ENCODE measurements at places on chromosomes 5 and 9. TPM values are rescaled to one million over a fixed set of nuclear protein-coding genes. Genes with fewer than 3 reads are reported as not detected.

DNA sequence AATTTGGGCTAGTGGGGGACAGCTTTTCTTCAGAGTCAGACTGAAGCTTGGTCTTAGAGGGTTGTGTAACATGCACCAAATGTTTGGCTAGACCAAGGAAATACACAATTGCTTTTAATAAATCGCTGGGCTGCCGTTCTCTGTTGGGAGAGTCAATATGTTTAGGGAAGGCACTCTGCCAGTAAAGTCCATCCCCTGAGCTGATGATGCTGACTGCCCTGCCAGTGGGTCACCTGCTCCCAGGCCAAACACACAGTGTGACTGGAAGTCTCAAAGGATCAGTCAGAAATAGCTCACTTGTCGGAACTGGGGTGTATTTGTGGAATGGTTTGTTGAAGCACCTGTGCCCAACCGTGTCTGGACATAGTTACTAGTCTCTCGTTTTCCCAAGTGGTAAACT lies 17.9 kb upstream of the ZNF474 start:
- no peak for DNase-seq

Gene SHROOM1
- total RNA-seq, result 4.3 TPM

Gene DDX4
- not detected for total RNA-seq

DNA sequence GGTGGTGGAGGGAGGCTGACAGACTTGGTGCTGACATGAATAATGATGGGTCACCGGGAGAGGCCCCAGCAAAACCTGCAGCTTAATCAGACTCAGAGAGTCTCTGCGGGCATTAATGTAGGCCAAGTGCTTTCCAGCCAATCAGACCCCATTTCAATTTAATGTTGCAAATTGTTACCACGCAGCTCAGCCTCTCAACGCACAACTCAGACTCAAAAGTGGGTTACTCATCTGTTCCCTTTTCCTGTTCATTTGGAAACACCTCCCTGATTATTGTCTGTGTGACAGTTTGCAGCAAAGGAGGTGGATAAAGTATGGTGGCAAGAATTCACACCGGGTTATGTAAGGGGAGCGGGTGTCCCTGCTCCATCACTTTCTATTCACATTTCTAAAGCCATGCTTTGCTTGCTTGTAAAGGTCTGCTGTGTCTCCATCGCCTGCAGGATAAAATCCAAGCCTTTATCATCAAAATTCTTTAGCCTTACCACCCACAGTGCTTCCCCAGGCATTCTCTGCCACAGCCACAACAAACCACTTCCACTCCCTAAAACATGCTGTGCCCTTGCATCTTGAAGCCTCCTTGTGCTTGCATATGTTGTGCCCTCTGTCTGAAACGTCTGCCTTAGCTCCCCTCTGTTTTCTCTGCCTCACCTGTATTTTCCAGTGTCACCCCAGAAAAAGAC lies 156.5 kb downstream of the ASTN2 start:
- DNase-seq, result no peak

DNA sequence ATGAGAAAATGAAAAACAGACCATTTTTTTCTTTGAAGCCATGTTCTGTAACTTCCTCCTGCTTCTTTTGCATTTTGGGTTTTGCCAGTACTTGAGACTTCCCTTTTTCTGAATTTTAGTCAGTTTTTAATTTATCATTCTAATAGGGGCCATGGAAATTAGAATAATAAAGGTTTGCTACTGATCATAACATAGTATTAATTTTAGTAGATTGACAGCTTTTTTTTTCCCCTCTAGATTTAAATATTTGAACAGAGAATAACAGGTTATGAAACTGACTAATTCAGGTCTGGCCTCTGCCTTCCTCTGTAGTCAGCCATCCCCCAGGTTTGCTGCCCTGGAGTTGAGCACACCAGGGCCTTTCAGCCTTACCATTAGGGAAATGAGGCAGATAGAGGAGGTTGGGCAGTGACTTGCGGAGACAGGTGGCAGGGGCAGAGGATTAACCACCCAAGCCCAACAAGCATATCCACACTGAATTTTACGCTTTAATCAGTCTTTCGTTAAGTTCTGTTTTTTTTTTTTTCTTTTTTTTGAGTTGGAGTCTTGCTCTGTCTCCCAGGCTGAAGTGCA lies 80.1 kb upstream of the TNFAIP8 start:
- no peak for DNase-seq

Gene ANP32B
- 68.4 TPM for total RNA-seq

- DNase-seq, result no peak
Measured at GRCh38 chr9:98660541-98660940, 48.2 kb downstream of the GABBR2 start.

DNA sequence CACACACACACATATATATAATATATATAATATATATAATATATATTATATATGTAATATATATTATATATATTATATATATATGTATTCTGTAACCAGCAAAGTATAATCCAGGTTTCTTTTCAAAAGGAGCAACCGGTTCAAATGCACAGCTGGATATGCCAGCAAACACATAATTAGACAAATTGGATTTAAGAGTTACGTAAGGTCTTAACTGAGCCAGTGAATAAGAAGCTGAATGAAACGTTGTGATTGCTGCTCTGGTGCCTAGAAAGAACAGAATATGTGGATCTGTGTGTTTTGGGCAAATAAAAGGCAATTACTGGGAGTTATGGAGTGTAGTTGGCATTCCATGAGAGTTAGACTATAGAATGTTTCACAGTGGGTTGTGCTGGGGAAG lies 178.1 kb downstream of the SLF1 start:
- no peak for DNase-seq

DNA sequence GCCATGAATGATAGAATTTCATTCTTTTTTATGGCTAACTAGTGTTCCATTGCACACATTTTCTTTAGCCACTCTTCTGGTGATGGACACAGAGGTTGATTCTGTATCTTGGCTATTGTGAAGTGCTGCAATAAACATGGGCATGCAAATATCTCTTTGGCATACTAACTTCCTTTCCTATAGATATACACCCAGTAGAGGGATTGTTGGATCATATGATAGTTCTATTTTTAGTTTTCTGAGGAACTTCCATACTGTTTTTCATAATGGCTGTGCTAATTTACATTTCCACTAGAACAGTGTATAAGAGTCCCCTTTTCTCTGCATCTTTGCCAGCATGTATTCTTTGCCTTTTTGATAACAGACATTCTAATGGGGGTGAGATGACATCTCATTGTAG lies 50.4 kb upstream of the CDK5RAP2 start:
- DNase-seq, result no peak

Gene BNC2
- total RNA-seq, result 4.0 TPM

Gene FSTL4
- total RNA-seq, result not detected

Gene CATSPER3
- 0.72 TPM for total RNA-seq

DNA sequence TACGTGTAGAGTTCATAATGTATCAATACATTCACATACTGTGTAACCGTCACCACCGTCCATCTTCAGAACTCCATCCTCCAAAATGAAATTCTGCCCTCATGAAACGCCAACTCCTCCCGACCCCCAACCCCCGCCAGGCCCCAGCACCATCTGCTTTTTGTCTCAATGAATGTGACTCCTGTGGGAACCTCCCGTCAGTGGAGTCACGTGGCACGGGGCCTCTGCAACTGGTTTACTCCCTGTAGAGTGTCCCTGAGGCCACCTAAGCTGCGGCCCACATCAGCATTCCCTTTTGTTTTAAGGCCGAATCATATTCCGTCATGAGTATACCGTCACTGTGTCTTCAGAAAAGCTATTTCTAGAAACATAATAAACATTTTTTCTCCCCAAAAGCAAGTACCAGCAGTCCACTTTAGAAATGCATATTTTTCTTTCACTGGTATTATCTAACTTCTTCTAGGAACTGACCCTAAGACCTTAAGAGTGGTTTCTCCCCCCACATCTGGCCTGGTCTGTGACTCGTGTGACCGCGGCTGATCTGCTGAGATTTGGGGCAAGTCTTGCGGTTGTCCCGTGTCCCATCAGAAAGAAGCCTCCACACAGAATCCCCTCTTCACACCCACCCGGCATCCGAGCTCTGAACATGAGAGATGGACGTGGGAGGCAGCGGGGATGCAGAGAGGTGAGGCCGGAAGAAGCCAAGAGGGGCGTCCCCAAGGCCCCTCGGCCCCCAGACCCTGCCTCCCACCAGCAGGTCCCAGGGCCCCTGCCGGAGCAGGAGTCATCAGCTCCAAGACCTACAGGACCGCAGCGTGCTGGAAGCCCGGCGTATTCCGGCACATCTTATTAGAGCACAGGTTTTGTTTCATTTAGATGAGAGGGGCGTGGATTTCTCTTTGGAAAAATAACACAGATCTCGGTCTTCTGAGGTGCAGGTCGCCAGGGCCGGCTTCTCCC lies 38.3 kb downstream of the SLC6A3 start:
- DNase-seq, result peak; percentile 6

GRCh38 chr9:26163931-26164330 lies 485.7 kb upstream of the TUSC1 start:
- DNase-seq, result no peak

GRCh38 chr5:74578356-74579044 lies 62.0 kb downstream of the ENC1 start:
- DNase-seq, result no peak

DNA sequence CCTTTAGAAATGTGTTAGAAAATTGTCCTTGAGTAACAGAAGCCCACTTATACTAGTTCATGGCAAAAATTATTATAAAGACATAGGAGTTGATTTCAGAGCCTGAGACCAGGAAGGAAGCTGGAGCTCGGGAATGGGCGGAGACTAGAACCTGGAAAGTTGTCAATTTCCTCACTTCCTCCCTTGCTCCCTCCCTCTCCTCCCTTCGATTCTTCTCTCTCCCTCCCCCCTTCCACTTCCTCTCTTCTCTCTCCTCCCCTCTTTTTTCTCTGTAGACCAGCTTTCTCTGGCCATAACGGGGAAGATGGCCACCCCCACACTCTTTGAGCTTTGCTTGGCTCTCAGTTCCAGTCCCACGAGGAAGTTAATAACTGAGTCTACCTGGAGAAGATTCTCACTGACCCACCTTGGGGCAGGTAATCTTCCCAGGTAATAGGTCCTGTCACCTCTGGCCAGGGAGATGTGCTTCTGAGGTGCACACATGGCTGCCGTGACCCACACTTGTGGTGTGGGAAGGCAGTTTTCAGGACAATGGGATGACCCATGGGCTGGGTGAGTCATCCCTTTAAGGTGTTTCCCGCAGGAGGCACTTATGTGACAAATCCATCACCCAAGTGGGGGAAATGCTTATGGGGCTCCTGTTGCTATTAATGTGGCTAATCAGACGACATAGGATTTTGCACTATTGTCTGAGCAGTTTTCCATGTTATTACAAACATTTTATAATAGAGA lies 78.7 kb downstream of the HSPA4 start:
- DNase-seq, result no peak

DNA sequence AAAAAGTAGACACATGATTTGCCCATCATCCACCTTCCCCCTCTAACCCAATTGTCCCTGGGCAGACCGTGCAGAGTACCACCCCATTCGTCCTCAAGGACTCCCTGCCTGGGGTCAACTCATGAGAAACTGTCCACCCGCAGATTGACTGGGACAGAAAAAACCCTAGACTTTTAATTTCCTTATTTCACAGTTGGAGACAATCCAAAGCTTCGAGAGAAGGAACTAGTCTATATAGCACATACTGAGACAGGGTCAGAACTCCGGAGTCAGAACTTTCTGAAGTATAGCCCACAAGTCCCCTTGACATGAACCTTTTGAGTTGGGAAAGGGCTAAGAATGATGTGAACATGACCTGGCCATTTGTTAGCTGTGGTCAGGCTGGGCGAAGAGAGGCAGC lies 7.5 kb upstream of the GPX3 start:
- no peak for DNase-seq

DNA sequence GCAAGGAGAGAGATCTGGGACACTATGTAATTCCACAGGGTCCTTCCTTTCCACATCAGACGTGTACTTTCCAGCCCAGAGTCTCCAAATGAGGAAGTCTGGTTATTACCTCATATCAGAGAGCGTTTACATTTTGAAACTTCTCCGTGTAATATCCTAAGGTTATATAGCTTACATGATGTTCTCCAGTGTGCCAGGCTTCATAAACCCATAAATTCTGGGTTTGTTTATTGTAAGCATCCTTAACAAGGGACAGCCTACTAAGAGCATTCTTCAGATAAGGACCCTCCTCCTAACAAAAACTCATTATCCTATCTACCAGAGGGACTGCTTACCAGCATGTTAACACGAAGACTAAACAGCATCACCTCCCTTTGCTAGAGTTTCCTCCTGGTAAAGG lies 17.9 kb downstream of the SRFBP1 start:
- DNase-seq, result no peak

Gene SPINK7
- not detected for total RNA-seq

DNA sequence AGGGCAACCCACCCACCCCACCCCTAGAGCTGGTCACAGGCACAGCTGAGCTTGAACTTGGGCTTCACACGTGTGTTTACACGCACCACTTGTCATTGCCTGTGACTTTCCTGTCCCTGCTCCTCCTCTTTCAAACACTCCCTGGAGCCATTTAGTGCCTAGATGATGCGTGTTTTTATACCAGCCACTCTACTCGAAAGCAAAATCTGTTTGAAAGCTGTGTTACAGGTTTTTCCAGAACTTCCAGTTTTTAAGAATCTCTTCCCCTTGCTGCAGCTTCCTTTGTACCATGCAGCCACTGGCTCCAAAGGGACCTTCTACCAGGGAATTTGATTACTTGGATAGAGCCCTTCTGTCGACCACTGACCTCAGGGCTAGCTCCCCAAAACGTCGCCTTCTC lies 78.8 kb upstream of the SPRY4 start:
- DNase-seq, result no peak

- no peak for DNase-seq
Measured at GRCh38 chr5:59569158-59569557, 324.4 kb downstream of the PDE4D start.

DNA sequence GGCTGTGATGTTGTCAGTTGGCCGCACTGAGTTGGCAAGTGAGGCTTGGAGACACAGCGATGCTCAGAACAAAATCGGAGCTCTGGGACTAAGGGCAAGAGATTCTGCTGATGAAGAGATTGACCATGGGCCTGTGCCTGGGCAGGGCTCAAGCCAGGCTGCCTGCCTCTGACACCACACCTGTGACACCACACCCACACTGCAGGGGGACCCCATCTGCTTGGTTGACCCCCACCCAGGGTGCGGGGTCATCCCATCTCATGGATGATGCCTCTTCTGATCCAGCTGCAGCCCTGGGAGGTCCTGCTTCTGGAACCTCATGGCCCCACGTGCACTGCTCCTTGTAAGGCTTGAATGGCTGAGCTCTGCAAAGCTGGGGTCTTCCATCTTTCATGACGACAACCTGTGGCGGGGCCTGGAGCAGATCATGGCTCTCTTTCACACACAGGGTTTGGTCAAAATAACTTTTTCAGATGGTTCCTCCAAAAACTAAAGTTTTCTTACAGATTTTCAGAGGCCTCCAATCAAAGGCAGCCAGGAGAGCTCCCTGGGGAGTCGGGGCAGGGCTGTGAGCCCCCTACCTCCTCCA lies 185.2 kb downstream of the GADD45G start:
- peak; percentile 28 for DNase-seq

Gene HTR4
- total RNA-seq, result 0.94 TPM

Gene PCDHGA6
- total RNA-seq, result 8.2 TPM

Data from heart left ventricle (tissue), 16 donors.